Cardiac muscle cell (in vitro differentiated cells and primary cell): ENCODE measurements at places on chromosomes 2 and 18.

GRCh38 chr2:231928481-231928880, 2.3 kb upstream of the NPPC start:
- peaks cover 67% of the 10 kb centered on the region for H3K27me3 ChIP-seq
- no peak overlapping the region for H3K4me3 ChIP-seq
- H3K36me3 ChIP-seq: no peaks in the 10 kb centered on the region
- no peaks in the 10 kb centered on the region for H3K4me1 ChIP-seq

GRCh38 chr2:119756837-119757236, 2.9 kb upstream of the PTPN4 start:
- no peaks in the 10 kb centered on the region for H3K4me1 ChIP-seq
- DNase-seq: peak; percentile 79
- H3K4me3 ChIP-seq: no peak overlapping the region
- H3K27ac ChIP-seq: no peak overlapping the region
- H3K36me3 ChIP-seq: no peaks in the 10 kb centered on the region

GRCh38 chr2:127614246-127614645, 31.7 kb upstream of the GPR17 start:
- H3K27me3 ChIP-seq: no peaks in the 10 kb centered on the region
- no peak for DNase-seq
- no peaks in the 10 kb centered on the region for H3K36me3 ChIP-seq
- no peak overlapping the region for H3K4me3 ChIP-seq
- H3K27ac ChIP-seq: no peak overlapping the region

DNA sequence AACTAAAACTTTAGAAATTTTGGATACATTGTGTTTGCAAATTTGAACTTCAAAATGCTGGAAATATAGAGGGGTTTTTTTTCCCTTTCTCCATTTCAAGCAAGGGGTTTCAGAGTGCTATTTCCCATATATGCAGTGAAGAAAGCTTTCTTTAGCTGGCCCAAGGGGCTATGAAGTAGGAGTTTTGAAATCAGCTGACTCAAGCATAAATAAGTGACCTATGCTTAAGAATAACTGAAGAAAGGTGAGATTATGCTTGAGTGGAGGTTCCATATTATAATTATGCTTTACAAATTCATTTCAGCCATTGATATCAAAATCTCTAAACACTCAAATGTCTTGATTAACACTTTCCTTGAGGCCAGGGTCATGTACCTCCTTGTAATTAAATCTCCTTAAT, 51.0 kb upstream of the RBBP8 start:
- H3K4me1 ChIP-seq: no peaks in the 10 kb centered on the region
- no peak overlapping the region for H3K4me3 ChIP-seq
- no peaks in the 10 kb centered on the region for H3K36me3 ChIP-seq
- no peak overlapping the region for H3K27ac ChIP-seq
- no peaks in the 10 kb centered on the region for H3K27me3 ChIP-seq

DNA sequence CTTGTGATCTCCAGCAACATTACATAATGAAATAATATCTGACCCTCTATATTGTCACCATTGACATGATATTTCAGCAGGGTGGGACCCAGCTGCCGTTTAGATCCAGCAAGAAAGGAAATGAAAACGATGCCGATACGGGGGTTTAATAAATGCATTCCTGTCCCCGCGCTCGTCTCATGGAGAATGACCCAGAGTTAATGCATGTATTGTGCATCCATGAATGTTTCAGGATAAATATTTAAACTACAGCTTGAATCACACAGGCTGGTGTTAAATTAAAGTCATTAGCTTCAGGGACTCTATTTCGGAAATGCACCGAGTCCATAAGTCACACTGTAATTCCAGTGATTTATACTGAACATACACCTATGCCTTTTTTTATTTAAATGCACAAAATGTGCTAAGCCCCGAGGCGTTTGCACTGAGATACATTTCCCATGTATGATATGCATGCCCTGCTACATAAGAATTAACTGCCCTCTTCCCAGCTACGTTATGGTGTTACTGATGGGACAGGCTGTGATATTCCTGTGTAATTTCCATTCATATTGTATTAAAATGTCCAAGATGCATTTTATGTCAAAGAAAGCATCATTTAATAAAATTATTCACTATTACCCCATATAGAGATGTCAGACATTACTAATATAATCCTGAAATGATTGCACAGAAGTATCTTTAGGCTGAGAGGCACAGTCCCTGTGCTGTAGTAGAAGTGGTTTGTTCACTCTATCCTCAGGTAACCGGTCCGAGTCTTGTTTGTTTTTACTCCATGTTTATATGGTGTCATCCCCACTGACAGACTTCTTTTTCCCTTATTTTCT, 109.3 kb upstream of the ZNF516 start:
- DNase-seq: no peak
- no peaks in the 10 kb centered on the region for H3K4me1 ChIP-seq
- H3K27ac ChIP-seq: no peak overlapping the region
- no peaks in the 10 kb centered on the region for H3K27me3 ChIP-seq
- no peaks in the 10 kb centered on the region for H3K36me3 ChIP-seq
- no peak overlapping the region for H3K4me3 ChIP-seq

DNA sequence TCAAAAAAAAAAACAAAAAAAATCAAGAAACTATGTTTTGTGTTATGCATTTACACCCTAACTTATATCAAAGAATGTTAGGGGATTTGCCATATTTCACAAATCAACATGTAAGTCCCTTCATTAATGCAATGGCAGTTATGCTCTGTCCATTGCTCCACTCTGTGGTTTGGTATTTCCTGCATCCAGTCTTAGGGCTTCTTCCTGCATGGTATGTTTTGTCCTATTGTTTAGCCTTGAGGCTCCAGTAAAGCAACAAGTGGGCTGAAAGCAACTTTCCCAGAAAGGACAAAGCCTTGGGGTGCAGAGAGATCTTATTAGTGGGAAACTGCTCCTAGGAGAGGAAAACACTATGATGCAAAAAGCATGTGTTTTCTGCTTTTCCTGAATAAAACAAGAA, 474.1 kb downstream of the IRS1 start:
- H3K4me3 ChIP-seq: no peak overlapping the region
- no peak overlapping the region for H3K27ac ChIP-seq
- DNase-seq: no peak
- H3K27me3 ChIP-seq: no peaks in the 10 kb centered on the region

- no peaks in the 10 kb centered on the region for H3K4me1 ChIP-seq
- H3K27me3 ChIP-seq: no peaks in the 10 kb centered on the region
- H3K27ac ChIP-seq: no peak overlapping the region
- no peak overlapping the region for H3K4me3 ChIP-seq
- DNase-seq: no peak
- H3K36me3 ChIP-seq: no peaks in the 10 kb centered on the region
Measured at GRCh38 chr2:36805635-36806224, 109.2 kb downstream of the VIT start.

DNA sequence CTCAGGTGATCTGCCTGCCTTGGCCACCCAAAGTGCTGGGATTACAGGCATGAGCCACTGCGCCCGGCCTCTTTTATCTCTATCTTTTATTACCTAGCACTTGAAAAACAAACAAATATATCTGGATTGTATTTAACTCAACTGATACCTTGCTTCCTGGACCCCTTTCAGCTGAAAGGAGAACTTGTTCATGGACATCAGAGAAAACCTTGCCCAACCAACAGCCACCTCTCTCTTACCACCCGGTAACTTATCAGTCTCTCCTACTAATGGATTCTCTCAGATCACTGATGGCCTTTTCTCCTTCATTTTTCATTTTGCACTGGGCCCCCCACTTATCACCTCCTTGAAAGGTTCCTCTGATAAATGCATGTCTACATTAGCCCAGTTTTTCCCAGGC, 6.7 kb downstream of the RETSAT start:
- no peaks in the 10 kb centered on the region for H3K4me1 ChIP-seq
- no peak overlapping the region for H3K4me3 ChIP-seq
- no peak overlapping the region for H3K27ac ChIP-seq
- H3K36me3 ChIP-seq: no peaks in the 10 kb centered on the region

- H3K36me3 ChIP-seq: no peaks in the 10 kb centered on the region
- H3K4me1 ChIP-seq: no peaks in the 10 kb centered on the region
- DNase-seq: peak; percentile 60
- H3K27ac ChIP-seq: no peak within 1 kb of the TSS
Measured at GRCh38 chr2:162073888-162074631, at the start of gene DPP4. Gene DPP4 (minus strand): TSS chr2:162074215. CDS start chr2:162073981, 234 bp downstream.

GRCh38 chr2:71309-72035, 25.2 kb upstream of the FAM110C start:
- no peak overlapping the region for H3K4me3 ChIP-seq
- no peaks in the 10 kb centered on the region for H3K36me3 ChIP-seq
- H3K27me3 ChIP-seq: no peaks in the 10 kb centered on the region
- H3K27ac ChIP-seq: no peak overlapping the region
- no peak for DNase-seq
- H3K4me1 ChIP-seq: no peaks in the 10 kb centered on the region

DNA sequence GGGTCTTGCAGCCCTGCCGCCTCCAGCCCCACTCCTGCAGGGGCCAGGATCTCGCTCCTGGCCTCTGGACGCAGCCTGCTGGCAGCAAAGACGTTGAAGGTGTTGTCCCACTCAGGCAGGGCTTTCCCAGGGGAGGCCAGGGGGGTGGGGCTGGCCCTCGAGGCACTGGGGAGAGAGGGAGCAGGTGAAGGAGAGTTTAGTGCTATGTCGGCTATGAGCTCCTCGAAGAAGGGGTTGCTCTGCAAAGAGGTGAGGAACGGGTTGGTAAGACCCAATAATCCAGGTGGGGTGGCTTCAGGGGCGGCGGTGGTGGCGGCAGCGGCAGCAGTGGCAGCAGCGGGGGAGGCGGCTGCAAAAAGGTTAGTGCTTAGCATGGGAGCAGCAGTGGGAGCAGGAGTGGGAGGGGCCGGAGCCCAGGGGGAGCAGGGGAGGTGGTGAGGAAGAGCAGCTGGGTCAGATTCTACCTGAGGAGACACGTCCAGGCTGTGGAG, 9.7 kb upstream of the SFXN5 start:
- H3K4me3 ChIP-seq: no peak overlapping the region
- no peaks in the 10 kb centered on the region for H3K36me3 ChIP-seq
- H3K27ac ChIP-seq: no peak overlapping the region
- no peak for DNase-seq

GRCh38 chr2:109232909-109233308, 103.9 kb downstream of the SH3RF3 start:
- peaks cover 13% of the 10 kb centered on the region for H3K27me3 ChIP-seq
- no peak overlapping the region for H3K27ac ChIP-seq
- DNase-seq: no peak

DNA sequence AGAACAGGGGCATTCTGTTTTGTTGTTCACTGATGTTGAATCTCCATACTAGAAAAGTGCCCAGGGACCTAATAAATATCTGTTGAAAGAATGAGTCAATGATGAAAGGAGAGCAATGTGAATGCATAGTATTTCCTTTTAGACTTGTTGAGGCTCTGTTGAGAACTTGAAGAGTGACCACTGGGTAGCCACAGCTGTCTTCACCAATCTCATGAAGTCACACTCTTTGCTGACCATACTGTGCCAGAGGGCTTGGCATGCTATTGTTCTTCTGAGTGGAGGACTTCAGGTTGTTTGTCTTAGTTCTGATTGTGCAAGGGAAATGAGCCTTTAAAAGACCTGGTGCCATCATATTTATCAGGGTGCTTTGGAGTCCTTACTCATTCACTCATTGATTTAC, 41.6 kb upstream of the NT5C1B start:
- no peaks in the 10 kb centered on the region for H3K36me3 ChIP-seq
- H3K4me1 ChIP-seq: peaks cover 5% of the 10 kb centered on the region

DNA sequence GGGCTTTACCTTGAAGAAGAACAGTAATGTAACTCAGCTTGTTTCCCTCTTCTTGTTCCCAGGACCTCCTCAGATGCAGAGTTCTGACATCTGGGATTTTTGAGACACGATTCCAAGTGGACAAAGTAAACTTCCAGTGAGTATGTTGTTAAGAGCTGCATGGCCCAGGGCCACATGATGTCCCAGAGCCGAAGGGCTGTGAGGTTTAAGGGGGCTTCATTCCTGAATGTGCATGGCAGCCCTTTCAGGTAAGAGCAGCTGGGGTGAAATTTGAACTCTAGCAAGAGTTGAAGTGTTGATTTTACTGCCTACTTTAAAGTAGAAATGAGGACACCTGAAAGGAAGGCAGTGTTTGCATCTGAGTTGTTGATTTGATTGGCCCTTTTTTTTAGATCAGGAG, 13.3 kb downstream of the CHMP1B start:
- no peaks in the 10 kb centered on the region for H3K27me3 ChIP-seq
- H3K4me1 ChIP-seq: no peaks in the 10 kb centered on the region
- no peak overlapping the region for H3K27ac ChIP-seq
- no peaks in the 10 kb centered on the region for H3K36me3 ChIP-seq

DNA sequence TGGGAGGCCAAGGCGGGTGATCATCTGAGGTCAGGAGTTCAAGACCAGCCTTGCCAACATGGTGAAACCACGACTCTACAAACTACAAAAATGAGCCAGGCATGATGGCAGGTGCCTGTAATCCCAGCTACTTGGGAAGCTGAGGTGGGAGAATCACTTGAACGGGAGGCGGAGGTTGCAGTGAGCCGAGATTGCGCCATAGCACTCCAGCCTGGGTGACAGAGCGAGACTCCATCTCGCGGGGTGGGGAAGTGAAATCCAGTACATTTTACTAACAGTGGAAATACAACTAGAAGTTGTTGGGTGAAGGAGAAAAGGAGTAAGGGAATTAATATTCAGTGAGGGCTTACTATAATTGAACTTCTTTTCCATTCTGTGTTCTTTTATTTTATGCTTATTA, 13.2 kb upstream of the ENOSF1 start:
- no peak for DNase-seq
- no peaks in the 10 kb centered on the region for H3K27me3 ChIP-seq
- H3K4me3 ChIP-seq: no peak overlapping the region

GRCh38 chr2:46226620-46227019, 70.6 kb upstream of the EPAS1 start:
- DNase-seq: no peak
- H3K4me3 ChIP-seq: no peak overlapping the region
- no peak overlapping the region for H3K27ac ChIP-seq
- no peaks in the 10 kb centered on the region for H3K36me3 ChIP-seq
- H3K27me3 ChIP-seq: no peaks in the 10 kb centered on the region

DNA sequence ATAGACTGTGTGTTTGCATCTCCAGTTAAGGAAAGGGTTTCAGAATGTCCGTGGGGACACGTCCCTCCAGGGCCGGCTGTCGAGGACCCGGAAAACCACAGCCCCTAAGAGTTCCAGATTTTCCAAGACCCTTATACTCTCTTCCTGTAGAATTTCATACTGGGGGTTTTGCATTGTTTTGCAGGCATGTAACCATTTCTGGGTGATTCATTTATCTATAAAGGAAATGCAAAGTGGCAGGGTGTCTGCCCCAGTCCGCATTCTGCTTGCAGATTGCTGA, 8.5 kb downstream of the SP9 start:
- H3K4me1 ChIP-seq: peaks cover 12% of the 10 kb centered on the region
- no peak for DNase-seq
- H3K4me3 ChIP-seq: no peak overlapping the region
- H3K36me3 ChIP-seq: no peaks in the 10 kb centered on the region

- H3K36me3 ChIP-seq: no peaks in the 10 kb centered on the region
- peaks cover 3% of the 10 kb centered on the region for H3K4me1 ChIP-seq
- no peak overlapping the region for H3K27ac ChIP-seq
- H3K4me3 ChIP-seq: no peak overlapping the region
- no peaks in the 10 kb centered on the region for H3K27me3 ChIP-seq
Measured at GRCh38 chr2:170568511-170568910, 146.6 kb upstream of the SP5 start.
